ENCODE measurements at places on chromosomes 11 and 22. TPM values are rescaled to one million over a fixed set of nuclear protein-coding genes. Genes with fewer than 3 reads are reported as not detected.
A peak's percentile ranks its signal among the peaks of the same experiment; 100 is the strongest.

The OR10AG1 gene
- not detected for total RNA-seq

DNA sequence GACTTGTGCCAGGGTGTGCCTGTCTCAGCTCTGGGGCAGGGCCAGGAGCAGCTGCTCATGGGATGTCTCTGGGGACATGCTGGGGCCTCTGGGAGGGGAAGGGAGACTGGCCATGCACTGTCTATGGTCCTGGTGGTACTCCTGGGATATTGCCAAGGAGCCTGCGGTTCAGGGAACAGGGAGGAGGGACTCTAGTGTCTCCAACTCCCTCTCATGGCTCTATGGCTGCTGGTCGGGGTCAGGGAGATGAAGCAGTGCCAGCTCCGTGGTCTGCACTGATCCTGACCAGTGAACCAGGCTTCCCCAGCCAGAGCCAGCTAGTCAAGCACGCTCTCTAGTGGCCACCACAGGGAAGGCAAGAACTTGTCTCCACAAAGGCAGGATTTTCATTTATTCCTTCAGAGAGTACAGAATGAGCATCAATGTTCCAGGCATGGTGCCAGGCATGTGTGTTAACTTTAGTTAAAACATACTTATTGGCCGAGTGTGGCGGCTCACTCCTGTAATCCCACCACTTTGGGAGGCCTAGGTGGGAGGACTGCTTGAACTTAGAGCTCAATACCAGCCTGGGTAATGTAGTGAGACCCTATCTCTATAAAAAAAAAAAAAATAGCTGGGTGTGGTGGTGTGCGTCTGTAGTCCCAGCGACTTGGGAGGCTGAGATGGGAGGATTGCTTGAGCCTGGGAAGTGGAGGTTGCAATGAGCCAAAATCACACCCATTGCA, 2.5 kb upstream of the BEST1 start:
- H3K27ac ChIP-seq, result no peak overlapping the region
- DNase-seq, result peak; percentile 91
- no peak overlapping the region for H3K4me3 ChIP-seq
- H3K4me1 ChIP-seq, result peaks cover 2% of the 10 kb centered on the region
- H3K27me3 ChIP-seq, result peaks cover 8% of the 10 kb centered on the region

DNA sequence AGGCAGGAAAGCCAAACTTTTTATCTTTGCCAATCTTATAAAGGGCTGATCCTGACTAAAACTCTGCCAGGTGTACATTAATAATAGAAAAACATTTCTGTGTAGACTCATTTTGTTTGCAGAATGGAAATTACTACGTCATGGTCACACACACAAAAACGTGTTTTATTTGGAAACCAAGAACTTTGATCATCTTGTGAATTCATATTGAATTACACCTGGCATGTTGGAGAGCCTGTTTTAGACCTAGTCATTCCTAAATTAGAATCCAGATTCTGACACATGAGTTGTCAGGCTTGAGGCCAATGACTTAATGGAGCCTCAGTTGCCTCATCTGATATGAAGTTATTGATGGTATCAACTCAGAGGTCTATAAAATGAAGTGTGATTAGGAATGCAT, 235.6 kb upstream of the TENM4 start:
- H3K27me3 ChIP-seq, result no peaks in the 10 kb centered on the region
- no peak for DNase-seq
- no peaks in the 10 kb centered on the region for H3K36me3 ChIP-seq
- H3K4me1 ChIP-seq, result no peaks in the 10 kb centered on the region
- no peak overlapping the region for H3K27ac ChIP-seq

DNA sequence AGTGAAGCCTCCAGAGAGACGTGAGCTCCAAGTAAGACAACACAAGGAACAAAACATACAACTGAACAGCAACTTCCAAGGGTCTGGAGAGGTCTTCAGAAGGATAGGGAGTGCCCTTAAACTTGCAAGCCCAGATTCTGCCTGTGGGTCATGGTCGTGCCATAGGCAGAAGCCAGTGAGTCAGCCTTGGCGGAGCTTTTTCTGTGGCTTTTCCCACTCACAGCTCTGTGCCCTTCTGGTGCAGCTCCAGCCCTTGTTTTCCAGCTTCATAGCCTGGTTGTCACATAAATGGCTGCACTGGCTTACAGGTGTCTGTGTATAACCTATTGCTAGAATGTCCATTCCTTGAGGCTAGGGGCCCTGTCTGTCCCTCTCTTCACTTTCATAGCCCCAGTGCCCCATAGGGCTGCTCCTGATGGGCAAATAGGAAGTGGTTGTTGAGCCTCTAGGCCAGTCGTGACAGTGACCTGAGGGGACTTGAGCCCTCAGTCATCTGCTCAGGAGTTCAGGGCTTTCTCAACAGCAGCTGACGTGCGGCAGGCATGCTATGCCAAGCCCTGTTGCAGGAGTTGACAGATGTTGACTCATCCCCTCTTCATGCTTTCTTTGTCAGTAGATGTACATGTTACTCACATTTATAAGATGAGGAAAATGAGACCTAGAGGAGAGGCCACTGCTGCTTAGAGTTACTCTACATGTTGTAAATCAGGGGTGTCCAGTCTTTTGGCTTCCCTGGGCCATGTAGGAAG, 7.4 kb downstream of the MED15 start:
- peak overlapping the region; percentile 46 for H3K27ac ChIP-seq
- no peak for DNase-seq
- peaks cover 39% of the 10 kb centered on the region for H3K4me1 ChIP-seq
- H3K36me3 ChIP-seq, result peaks cover 29% of the 10 kb centered on the region

DNA sequence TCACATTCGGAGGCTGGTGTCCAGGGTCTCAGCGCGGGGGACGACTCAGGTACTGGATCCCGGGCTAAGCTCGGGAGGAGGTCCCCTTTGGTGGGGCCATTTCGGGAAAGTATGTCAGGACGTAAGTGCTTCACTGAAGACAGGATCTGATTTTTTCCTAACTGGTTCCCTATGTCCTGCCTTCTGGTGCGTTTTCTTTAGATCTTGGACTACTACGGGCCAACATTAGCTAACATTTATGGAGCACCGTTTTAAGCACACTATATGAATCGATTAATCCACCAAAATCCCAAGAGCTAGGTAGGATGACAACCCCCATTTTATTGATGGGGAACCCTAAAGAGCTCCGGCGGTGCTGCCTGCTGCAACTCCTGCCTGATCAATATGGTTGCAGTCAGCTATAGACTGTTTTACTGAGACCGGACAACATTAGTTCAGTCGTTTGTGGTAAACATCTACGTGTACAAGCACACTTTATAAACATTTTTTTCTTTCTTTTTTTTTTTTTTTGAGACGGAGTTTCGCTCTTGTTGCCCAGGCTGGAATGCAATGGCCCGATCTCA, 17.0 kb upstream of the WDR74 start:
- H3K4me3 ChIP-seq, result peak overlapping the region; percentile 97
- H3K27ac ChIP-seq, result peak overlapping the region; percentile 98
- peaks cover 58% of the 10 kb centered on the region for H3K36me3 ChIP-seq
